ENCODE measurements at places on chromosomes 16 and 17.

DNA sequence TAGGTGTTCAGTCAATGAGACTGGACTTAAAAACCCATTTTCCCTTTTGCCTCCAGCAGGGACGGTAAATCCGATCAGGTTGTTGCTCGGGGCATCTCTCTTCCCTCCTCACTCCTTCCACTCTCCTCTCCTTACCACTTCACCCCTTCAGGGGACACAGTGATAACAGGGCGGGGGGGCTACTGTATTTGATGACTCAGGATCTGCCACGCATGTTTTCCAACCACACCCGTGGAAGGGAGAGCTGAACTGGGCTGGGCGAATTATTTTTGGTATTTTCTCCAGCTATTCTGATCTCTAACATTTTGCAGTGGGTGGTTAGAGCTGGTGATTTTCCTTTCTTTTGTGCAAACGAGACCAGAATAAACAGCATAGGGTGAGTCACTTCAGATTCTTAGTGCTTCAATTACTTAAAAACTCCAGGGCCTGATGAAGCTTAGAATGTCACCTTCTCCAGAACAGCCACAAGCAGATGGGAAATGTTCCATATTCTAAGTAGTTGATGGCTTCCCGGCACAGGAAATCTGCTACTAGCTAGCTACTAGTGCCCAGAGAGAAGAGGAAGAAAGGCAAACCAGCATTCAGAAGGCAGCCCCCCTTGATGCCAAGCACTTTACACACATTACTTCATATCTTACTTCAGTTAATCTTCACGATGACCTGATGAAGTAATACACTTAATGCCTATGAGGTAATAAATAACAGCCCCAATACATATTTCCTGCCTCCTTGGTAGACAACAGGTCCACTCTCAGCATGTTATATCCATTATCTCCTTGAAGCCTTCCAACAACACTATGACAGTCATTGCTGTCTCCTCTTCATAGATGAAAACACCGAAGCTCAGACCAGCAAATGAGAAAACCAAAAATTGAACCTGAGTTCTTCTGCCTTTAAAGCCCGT is 74.1 kb downstream of the ASIC2 start:
- DNase-seq, result no peak

DNA sequence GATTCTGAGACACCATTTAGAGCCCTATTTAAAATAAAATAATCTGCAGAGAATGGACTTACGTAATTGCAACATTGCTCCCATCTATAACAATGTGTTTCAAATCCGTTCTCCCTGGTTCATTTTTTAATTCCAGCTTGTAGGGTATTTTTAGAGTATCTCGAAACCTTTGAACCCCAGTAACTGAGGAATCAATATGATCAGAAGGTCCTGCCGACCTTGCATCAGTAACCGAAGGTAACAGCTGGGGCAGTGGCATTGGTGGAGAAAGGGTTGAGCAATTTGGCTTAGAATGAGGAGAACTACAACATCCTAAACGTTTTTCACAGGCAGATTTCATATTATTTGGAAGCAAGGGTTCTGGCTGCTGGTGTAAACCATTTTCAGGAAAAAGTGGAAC is 49.3 kb downstream of the N4BP1 start:
- no peak for DNase-seq

- no peak for DNase-seq
Observed at GRCh38 chr16:53711390-53711789, 7.4 kb downstream of the FTO start.

DNA sequence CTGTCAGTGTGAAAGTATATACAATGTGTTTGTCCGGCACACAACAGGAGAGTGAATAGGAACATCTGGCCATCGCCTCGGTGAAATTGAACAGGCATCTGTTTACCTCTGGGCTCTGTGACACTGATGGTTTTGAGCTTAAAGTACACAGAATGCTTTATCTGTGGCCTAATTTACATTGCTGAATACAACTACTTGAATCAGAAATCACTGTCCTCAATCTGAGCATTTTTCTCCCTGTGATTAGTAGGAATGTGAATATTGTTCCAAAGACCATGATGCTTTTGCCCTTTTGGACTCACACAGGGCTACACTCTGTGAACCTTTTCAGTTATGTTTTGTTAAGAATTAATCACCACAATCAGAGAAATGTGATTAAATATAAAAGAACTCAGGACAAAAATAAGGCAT is 323.0 kb upstream of the TBX2 start:
- no peak for DNase-seq

GRCh38 chr16:2143878-2144485 is 4.4 kb upstream of the RAB26 start:
- DNase-seq, result no peak

All from stimulated activated CD4-positive, alpha-beta T cell treated with anti-CD3 and anti-CD28 coated beads, Interleukin-4, amount 100 ng/mL, for 48 hours (primary cell).